ENCODE measurements at places on chromosomes 16 and 17.

DNA sequence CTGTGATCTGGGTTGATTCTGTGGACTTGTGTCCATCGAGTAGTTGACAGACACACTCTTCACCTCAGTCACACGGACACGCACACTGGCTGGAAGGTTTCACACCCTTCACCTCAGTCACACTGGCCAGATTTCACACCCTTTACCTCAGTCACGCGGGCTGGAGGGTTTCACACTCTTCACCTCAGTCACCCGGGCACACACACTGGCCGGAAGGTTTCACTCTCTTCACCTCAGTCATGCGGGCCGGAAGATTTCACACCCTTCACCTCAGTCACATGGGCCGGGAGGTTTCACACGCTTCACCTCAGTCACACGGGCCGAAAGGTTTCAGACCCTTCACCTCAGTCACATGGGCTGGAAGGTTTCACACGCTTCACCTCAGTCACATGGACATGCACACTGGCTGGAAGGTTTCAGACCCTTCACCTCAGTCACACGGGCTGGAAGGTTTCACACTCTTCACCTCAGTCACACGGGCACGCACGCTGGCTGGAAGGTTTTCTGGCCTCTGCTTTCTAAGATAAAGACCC is 96.2 kb downstream of the PGS1 start:
- DNase-seq: peak; percentile 9

GRCh38 chr17:80196652-80197051 is 23.5 kb downstream of the SGSH start:
- no peak for DNase-seq

DNA sequence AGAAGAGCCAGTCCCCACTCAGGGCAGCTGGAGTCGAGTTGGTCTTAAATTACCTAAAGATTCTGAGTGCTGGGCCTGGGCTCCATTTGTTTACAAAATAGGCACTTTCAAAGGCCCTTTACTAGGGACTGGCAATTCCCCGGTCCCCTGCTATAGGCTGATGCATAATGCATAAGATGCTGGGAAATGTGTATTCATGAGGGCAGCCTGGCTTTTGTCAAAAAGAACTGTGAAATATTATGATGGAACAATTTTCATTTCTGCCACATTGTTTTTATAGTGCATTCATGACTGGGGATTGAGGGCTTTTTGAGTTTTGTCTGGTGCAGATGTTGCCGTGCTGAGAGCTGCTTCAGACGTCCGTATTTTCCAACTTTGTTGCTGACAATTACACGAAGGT is 617.0 kb upstream of the CDH5 start:
- no peak for DNase-seq

GRCh38 chr17:4206962-4207361 is 56.8 kb downstream of the ANKFY1 start:
- no peak for DNase-seq

DNA sequence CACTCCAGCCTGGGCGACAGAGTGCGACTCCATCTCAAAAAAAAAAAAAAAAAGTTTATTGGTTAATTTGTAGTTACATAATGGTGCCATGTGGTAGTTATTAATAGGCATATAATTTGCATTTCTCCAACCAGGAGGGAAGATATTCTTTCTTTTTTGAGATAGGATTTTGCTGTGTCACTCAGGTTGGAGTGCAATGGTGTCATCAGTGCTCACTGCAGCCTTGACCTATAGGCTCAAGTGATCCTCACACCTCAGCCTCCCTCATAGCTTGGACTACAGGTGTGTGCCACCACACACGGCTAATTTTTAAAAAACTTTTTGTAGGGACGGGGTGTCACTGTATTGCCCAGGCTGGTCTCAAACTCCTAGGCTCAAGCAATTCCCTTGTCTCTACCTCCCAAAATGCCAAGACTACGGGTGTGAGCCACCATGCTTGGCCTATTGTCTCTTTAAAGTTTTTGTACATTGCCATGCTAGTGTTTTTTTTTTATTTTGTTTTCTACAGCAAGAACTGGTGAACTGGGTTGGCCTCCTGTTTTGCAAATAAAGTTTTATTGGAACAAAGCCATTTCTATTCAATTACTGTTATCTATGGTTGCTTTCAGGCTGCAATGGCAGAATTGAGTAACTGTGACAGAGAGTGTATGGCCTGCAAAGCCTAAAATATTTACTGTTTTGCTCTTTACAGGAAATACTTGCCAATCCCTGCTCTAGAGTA is 11.9 kb downstream of the SNX29 start:
- no peak for DNase-seq

- no peak for DNase-seq
Observed at GRCh38 chr17:49989518-49989880, 5.5 kb downstream of the DLX3 start.

DNA sequence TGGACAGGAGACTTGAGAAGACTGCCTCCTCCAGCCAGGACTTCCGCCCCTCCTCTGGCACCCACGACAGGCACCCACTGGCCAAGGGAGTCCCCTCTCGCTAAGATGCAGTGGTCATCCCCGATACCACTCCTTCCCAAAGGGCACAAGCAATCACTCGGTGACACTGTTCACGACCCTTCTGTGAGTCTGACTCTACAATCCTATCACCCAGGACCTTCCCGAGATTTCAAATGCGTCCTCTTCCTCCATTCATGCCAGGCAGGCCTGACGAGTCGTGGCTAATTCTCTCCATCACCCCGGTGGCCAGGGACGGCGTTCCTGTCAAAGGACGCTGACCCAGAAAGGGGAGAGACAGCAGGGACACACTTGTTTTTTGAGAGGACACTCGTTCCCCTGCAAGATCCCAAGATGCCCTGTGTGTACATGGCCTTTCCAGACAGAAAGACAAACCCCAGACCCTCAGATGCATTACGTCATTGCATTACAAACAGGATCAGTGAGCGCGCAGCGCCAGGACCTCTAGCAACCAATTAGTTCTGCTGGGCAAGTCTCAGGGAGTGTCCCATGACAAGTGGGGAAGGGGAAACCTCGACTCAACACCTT is 12.2 kb downstream of the FBXO31 start:
- DNase-seq: no peak

DNA sequence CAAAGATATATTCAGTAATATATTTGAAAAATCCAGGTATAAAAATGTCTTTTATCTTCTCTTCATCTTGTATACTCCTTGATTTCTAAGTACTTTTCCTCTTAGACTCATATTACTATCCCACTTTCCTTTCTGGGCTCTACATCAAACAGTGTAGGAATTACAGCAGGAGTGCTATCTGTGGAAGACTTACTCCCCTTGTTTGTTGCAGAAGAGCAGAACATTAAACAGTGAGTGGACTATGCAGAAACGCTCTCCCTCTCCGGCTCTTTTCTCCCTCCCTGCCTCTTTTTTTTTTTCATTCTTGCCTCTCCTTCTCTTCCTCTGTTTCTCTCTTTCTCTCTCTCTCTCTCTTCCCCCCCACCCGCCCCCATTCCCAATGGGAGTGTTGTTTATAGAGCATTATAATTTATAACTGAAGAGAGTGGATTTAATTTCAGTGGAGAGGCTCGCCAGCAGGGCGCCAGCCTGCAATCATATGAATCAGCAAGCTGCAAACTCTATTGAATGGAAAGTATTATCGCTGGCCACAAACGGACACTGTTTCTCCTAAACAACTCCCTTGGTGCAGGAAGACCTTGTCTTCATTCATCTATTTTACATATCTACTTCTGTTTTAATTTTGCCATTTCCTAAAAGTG is 242.3 kb upstream of the TBX2 start:
- DNase-seq: no peak
